ENCODE measurements at places on chromosomes 3 and 15.

DNA sequence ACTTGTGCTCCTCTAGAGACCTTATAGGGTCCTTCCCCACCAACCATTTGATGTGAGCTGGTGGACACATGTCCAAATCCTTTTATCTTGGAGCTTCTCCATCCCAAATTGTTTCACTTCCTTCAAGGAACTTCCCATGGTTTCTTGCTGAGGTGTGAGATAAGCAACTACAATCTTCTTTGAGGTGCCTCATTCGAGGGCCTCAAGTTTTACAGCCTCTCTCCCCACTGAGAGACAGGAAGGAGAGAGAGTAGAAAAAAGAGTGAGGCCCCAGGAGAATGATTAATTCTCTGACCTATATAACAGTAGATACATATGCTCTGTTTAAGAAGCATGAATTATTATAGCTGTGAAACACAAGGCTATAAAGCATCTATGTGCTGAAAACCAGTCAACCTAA lies 70.5 kb downstream of the SUMF1 start:
- DNase-seq: no peak

GRCh38 chr3:22555753-22556435 lies 647.2 kb upstream of the UBE2E2 start:
- DNase-seq: no peak

DNA sequence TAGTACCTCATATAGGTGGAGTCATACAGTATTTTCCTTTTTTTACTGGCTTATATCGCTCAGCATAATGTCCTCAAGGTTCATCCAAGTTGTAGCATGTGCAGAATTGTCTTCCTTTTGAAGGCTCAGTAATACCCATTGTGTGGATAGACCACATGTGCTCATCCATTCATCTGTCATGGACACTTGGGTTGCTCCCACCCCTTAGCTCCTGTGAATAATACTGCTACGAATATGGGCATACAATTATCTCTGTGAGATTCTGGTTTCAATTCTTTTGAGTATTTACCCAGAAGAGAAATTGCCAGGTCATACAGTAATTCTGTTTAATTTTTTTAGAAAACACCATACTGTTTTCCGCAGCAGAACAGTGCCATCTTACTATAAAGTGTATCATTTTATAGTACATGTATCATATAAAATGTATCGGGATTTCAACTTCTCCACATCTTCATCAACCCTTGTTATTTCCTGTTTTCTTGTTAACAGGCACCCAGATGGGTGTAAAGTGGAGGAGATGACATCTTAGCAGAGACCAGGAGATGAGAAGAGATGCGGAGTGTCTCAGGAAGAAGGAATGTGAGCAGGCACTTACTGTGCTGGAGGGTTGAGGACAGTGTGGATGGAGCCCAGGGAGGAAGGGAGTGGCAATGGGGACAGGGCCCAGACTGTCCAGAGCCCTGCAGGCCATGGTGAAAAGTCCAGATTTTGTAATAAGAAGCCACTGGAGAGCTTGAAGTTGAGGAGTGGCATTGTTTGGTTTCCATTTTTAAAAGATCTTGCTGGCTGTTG lies 27.0 kb upstream of the PRR23E start:
- no peak for DNase-seq

DNA sequence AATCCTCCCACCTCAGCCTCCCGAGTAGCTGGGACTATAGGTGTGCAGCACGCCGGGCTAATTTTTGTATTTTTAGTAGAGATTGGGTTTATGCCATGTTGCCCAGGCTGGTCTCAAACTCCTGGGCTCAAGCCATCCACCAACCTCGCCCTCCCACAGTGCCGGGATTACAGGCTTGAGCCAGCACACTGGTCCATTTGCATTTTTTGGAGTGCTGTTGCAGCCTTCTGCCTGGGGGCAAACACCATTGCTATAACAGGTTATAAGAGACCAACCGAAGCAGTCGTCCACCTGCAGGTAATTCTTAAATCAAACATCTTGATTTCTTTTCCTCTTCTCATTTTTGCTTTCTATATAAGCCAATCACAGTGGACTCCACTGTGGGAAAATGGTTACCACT lies 27.7 kb downstream of the ACKR4 start:
- no peak for DNase-seq

DNA sequence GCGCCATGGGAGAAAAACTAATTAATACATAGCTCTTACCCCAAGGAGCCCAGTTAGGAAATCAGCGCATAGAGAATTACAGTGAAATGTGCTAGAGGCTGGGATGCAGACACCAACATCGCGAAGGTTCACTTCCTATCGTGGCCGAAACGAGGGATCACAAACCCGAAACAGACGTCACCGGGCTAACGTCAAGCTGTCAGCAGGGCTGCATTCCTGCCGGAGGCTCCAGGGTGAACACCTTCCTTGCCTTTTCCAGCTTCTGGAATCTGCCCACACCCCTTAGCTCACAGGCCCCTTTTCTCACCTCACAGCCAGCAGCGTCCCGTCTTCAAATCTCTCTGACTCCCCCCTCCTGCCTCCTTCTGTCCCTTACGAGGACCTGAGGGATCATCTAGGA lies 13.0 kb downstream of the GP5 start:
- no peak for DNase-seq

DNA sequence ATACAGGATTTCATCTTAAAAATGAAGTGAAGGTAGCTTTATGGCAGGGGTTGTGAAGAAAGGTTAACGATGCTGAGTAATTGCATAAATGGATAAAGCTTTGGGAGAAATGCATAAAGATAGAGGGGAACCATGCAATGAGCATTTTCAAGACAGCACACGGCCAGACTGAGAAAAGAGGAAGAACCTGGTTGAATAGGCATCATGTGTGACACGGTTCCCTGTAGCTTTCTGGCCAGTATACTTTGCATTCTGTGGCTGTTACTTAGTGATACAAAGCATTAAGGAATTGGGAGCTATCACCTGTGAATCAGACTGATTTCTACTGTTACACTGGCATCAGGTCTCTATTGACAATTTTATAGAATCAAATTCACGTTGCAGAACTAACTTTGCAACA lies 33.3 kb downstream of the NR2C2 start:
- no peak for DNase-seq

DNA sequence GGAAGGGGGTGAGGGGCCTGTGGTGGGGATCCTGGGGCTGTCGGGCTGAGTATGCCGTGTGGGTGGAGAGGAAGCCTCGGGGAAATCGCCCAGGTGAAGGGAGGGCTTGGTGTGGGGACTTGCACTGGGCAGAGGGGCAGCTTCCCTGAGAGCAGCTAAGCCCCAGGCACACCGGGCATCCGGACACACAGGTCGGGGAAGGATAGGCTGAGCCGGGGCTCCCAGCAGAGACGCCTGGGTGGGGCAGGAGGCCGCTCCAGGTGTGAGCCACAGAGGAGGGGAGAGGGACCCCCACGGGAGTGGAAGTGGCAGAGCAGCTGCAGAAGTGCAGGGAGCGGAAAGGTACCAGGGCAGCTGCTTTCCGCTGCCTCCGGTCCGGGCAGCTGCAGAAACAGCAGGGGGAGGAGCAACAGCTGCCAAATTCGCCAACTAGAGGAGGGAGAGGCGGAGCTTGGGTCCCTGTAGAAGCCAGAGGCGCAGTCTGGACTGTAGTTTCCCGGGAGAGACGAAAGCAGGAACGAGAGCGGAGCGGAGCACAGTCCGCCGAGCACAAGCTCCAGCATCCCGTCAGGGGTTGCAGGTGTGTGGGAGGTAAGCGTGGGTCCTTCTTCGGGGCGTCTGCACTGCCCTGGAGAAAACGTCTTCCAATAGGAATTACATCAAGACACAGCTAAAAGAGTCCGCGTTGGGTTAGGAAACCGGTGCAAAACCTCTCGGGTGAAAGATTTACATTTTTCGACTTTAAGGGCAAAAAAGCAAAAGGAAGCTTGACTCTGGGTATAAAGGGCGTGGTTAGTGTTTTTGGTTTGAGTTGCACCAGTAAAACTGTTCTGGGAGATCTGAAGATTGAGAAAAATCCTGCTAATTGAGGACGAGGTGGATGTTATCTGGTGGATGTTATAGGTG lies at the start of gene SERPINI1:
SERPINI1 (plus strand) TSS at position 489 of the 906 bp plus-strand sequence. CDS start 53,408 bp downstream, outside the sequence.
- peak; percentile 61 for DNase-seq

DNA sequence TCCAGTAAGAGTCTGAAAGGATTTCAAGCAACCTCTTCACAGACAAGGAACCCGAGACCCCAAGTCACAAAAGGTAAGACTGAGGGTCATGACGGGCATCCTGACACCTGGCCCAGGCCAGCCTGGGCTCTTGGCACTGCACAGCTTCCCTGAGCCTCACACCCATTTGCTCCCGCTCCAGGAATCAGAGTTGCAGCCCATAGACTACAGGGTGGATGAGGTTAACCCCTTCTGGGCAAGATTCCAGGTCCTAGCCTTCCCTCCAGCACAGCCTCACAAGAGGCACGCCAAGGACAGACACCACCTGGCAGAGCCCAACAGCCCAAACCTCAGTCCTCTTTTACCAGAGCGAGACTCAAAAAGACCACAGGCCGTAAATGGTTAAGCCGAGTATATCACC lies 36.2 kb downstream of the RBPMS2 start:
- no peak for DNase-seq

- no peak for DNase-seq
These were observed 116.5 kb downstream of the TNIK start for GRCh38 chr3:171343693-171344092.

DNA sequence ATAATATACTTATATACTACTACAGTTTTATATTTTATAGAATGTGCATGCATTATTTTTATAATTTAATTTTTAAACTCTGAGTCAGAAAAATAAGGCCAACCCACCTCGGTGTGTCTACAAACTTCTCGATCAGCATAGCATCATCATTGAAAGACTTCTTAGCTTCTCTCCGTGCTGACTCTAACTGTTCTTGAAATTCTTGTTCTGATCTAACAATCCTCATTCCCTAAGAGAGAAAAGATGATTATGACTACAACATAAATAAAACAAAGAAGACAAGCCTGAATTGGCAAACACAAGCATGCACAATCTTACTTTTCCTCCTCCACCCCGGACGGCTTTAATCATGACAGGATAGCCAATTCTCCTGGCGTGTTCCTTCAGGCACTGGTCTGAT lies 28.4 kb downstream of the MCCC1 start:
- no peak for DNase-seq

GRCh38 chr15:98994892-98995291 lies 12.7 kb downstream of the PGPEP1L start:
- DNase-seq: no peak

DNA sequence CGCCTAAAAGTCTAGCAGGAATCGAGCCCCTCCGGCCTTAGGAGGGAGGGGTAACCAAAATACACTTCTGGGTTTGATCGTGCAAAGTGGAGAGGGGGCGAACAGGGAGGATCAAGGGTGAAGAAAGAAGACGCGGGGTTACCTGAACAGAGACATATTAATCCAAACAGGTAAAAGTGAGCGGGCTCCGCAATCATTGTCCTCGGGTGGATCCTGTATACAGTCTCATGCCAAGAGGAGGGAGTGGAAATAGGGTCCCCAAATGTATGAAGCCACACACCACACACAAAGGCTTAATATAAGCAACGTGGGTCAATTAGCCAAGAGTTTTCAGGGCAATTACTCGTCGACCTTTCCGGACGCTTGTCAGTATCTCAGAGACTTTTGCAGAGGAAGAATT lies 749.5 kb downstream of the ROBO1 start:
- DNase-seq: no peak

DNA sequence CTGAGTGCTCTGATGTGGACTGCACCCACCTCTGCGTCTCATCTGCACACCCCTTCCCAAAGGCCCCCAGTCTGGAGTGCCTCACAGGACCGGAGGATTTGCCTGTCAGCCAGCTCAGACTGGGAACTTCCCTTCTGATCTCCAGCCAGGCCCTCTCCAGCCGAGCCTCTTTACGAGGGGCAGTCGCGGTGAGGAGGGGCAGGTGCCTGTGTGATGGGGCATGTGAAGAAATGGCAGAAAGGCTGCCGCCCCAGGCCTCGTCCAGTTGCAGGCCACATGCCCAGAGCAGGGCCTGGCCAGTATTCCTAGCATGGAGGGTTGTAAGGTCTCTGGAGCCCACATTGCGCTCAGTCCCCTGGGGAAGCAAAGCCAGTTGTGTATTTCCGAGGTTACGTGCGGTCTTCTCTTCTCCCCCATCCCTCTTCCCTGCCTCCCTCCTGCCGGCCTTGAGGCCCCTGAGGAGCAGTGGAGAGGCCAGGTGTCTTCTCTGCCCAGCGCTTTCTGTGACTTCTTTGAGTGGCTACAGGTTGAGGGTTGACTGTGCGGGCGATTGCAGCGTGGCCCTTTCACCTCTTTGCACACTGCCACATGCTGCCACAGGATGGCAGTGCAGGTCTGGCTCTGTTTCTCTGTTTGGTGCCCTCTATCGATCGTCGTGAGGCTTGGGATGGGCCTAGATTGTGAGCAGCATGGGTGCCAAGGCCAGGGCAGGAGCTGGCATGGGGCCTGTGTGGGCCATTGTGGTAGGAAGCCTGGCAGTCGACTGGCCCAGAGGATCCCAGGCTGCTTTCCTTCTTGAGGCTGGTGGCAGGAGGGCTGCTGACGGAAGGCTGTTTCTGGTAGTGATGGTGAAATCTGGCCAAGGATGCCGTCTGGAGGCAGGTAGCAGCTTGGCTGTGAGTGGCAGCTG lies 5.3 kb downstream of the CLK3 start:
- peak; percentile 60 for DNase-seq

- DNase-seq: no peak
These were observed 226.9 kb downstream of the ADAMTS9 start for GRCh38 chr3:64460877-64461276.

DNA sequence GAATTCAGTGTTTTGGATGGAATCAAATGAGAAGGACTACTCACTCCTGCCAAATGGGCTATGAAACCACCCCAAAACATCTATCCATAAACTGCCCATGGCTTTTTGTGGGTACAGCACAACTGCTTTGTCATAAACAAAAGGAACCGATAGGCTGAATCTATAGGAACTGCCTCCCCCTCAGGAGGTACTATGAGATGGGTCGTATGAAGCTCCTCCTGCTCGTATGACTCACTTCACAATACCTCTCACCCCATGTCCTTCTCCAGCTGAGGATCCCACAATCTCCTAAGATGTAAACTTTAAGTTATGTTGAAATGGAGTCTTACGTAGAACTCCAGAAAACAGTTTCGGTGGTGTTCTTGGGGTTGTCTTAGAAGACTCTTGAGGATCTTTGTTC lies 129.9 kb upstream of the SAMMSON start:
- DNase-seq: no peak

GRCh38 chr15:85475317-85475701 lies 94.9 kb downstream of the AKAP13 start:
- DNase-seq: no peak

- no peak for DNase-seq
These were observed 37.2 kb upstream of the CA12 start for GRCh38 chr15:63418811-63419210.

DNA sequence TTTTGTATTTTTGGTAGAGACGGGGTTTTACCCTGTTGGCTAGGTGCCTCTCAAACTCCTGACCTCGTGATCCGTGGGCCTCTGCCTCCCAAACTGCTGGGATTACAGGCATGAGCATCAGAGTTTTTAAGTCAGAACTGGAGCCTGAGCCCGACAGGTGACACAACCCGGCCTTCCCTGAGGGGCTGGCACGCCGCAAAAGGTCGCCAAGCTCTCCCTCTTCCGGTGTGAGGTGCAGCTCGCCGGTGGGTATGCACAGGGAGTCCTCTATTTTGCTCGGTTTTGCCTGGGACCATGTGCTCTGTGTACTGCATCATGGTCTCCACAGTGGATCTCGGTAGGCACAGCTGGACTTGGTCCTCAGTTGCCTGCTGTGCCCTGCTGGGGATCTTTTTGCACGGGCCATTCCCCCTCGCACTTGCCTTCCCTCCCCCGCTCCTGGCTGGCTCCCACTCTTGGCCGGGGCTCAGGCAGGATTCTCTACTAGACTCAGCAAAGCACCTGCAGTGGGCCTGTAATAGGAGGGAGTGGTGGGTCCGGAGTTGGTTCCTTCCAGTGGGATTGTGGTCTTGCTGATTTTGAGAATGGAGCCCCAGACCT lies 101.2 kb upstream of the KLF13 start:
- DNase-seq: no peak

GRCh38 chr3:55270976-55271375 lies 216.1 kb downstream of the WNT5A start:
- no peak for DNase-seq

Data from effector CD8-positive, alpha-beta T cell (primary cell).